Activated naive CD8-positive, alpha-beta T cell treated with anti-CD3 and anti-CD28 coated beads, Interleukin-2, amount 50 U/mL, for 16 hours (primary cell): ENCODE measurements at places on chromosomes 13 and 19.

- DNase-seq, result no peak
Measured at GRCh38 chr19:20186174-20186573, 19.2 kb downstream of the ZNF486 start.

DNA sequence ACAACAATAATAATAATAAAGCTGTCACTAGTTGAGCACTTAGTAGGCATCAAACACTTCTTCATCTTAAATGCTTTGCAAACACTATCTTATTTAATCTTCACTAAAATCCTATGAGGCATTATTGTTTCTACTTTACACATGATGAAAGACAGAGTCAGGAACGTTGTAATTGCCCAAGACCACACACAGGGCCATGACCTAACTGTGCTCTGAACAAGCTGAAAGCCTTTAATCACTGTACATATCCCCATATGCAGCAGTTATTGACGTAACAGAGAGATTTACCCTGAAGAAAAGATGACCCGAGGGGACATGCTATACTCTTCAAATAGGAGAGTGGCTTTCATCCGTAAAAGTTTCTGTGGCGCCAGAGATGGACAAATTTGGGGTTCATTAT is 53.0 kb downstream of the SACS start:
- DNase-seq, result no peak

DNA sequence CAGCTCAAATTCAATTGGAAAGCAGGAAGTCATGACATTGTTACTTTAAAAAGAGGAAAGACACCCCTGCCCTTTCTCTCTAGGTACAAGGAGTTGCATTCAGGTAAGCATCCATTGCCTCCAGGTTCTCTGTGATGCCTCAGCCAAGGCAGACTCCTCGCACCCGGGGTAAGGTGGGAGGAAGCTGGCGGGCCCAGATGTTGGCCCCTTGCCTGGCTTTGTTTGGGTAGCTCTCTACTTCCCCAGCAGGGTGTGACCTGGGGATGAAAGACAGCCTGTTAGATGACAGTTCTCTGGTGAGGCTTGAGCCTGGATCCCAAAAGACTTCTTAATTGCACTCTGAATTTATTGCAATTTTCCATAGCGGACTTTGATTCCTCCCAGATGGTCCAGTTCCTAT is 25.6 kb downstream of the SHISA2 start:
- DNase-seq, result no peak

DNA sequence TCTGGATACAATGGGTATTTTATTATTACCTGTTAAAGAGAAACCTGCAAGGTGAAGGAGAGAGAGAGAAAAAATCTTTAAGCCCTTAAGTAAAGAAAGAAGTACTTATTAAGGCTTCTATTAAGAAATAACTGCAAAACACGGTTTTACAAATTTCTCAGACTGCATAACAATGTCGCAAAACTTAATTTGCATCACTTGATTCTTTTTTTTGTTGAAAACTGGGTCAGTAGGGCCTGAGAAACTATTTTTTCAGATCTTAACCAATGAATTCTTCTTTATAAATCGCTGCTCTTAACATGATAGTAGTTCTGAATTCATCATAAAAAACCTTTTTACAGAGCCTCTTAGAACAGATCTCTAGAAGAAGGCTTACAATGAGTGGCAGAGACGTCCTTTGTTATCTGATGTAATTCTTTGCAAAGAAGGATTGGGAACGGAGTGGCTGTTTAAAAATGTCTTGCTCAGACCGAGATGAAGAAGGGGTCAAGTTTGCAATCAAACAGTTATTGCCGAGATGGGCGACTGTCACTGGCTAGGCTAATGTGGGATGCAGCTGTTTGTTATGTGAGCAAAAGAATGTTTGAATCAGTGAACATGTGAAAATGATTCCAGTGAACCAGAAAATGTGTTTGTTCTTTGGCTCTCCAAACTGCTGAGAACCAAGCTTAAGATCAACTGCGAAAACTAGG is 76.3 kb downstream of the ZNF536 start:
- no peak for DNase-seq

DNA sequence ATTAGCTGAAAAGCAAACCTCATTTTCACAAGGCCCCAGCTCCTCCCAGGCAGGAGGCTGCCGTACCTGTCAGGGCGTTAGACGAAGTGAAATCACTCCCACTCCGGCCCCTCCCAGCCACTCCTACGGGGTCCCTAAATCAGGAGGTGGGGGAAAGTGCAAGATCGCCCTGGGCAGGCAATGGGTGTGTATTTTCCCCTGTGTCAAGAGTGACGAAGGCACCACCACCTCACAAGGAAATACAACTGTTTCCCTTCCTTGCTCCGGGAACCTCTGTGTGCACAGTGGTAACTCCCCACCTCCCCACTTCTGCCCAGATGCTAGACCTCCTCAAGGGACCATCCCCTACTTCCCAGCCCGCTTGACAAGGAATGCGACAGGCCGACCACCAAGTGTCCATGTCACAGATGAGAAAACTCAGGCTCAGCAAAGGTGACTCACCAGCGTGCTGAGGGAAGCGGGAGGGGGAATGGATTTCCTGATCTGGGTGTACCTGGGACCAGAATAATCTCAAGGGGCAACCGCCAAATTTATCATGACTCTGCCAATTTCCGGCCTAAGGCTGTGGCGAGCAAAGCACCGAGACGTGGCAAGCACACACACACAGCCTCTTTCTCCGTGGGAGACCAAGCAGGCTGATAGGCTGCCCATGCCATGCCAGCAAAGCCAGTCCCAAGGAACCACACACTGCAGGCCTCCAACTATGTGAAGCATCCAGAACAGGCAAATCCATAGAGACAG is 7.3 kb downstream of the PPP6R1 start:
- no peak for DNase-seq

DNA sequence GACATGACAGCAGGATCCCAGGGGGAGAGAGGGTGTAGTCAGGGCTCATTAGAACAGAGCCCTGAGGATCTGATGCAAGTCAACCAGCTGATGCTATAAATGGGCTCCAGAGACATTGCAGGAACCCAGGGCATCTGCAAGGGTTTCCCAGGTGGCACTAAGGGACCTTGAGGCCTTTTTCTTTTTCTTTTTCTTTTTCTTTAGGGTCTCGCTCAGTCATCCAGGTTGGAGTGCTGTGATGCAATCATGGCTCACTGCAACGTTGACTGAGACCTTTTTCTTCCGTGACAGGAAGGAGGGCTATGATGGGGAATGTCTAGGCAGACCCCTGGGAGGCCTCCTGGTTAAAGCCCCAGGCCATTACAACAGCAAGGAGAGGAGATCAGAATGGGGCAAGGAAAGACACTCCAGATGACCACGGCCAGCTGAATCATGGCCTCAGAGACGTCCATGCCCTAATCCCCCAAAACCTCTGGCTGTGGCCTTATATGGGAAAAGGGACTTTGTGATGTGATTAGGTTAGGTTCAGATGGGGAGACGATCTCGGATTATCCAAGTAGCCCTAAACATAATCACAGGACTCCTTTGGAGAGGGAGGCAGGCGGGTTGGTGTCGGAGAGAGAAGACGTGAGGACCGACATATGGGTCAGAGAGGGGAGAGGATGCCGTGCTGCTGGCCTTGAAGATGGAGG is 4.5 kb upstream of the FCGRT start:
- no peak for DNase-seq

GRCh38 chr19:10431943-10432735 is 11.8 kb downstream of the PDE4A start:
- DNase-seq, result no peak

DNA sequence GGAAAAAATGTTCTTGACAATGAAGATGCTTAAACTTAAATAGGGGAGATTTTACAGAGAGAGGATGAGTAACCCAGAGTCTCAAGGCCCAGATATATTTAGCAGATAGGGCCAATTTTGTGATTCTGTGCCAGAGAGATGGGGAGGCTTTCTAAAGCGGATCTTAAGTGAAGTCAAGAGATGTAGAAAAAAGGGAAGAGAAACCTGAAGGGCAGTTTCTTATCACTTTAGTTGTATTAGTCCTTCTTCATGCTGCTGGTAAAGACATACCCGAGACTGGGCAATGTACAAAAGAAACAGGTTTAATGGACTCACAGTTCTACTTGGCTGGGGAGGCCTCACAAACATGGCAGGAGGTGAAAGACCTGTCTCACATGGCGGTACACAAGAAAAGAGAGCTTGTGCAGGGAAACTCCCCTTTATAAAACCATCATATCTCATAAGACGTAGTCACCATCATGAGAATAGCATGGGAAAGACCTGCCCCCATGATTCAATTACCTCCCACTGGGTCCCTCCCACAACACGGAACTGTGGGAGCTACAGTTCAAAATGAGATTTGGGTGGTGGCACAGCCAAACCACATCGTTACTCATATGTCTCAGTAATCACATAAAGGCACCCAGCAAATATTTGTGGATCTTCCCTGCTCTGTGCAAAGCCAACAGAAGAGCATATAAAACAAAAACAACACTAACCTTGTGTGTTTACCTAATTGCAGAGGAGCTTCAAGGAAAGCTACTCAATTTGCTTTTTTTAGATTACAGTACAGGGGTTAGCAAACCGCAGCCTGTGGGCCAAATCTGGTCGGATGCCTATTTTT is 102.6 kb upstream of the MYCBP2 start:
- no peak for DNase-seq

- DNase-seq, result no peak
Measured at GRCh38 chr19:46347985-46348384, 1.1 kb downstream of the PPP5C start.

DNA sequence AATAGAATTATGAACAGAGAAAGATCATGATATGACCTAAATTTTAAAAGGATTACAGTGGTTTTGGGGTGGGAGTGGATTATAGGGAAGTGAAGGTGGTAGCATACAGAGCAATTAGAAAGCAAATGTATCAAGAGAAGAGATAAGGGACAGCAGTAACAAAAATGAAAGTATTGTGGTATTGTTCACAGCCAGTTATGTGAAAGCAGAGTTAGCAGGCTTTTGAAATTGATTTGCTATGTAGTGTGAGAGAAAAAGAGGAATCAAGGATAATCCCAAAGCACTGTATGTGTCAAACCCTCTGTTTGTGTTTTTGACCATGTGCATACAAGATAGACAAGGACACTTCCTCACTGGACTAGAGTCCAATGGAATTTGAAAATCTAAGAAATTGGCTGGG is 1721.4 kb downstream of the PCDH9 start:
- DNase-seq, result no peak

- no peak for DNase-seq
Measured at GRCh38 chr19:20078581-20079031, 806 bp downstream of the ZNF90 start.

DNA sequence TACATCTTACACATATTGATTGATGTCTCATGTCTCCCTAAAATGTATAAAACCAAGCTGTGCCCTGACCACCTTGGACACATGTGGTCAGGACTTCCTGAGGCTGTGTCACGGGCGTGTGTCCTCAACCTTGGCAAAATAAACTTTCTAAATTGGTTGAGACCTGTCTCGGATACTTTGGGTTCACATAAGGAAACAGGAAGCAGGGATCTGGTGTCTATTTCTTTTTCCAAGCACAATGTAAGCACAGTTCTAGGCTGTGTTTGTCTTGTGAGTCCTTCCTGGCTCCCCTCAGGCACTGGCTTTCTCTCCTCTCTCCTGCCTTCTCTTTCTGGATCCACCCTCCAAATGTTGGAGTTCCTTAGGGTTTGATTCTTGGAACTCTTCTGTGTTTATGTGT is 27.6 kb upstream of the TPT1 start:
- no peak for DNase-seq

GRCh38 chr13:59677966-59678814 is 485.5 kb downstream of the DIAPH3 start:
- DNase-seq, result no peak

- no peak for DNase-seq
Measured at GRCh38 chr19:33245948-33246708, 20.5 kb upstream of the SLC7A10 start.

DNA sequence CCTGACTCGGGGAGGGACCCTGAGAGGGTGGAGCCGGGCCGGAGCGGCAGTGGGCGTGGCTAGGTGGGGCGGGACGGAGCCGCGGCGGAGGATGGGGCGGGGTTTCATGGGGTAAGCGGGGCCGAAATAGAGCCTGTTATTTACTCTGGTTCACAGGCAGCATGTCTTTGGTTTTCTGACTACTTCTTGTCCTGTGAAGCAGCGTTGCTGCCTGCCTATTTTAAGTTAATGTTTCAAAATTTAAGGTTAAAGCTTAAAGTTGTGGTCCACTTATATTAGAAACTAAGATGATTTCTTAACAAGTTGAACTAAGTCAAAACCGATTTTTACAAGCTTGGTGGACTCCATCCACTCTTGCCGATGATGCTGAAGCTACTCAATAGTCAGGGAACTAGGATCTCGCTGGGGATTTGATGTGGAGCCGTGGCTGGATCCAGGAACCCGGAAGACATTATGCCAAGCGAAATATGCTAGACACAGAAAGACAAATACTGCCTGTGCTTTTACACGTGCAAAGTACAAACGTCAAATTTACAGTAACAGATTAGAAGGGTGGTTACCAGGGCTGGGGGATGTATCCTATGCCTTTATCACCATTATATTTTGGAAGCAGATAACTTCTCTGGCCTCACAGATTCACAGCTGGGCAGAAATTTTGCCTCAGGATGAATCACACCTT is 433 bp upstream of the ZNF616 start:
- DNase-seq, result no peak

DNA sequence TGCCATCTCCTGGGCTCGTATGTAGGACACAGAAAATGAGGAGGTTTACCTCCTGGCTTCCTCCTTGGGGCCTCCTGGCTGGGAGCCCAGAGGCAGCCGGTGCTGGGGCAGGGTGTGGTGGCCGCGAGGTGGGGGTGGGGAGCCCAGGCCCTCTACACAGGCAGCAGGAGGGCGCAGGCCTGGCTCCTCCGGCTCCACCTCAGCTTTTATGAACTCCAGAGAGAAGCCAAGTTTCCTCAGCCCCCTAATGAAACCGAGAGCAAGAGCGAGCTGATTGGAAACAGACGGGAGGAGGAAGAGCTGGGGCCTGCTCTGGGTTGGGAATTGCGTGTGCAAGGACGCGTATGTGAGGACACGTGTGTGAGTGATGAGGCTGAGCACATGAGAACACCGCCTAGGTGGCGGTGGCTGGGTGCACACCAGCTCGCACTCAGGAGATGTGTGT is 23.1 kb downstream of the LYL1 start:
- DNase-seq, result no peak

DNA sequence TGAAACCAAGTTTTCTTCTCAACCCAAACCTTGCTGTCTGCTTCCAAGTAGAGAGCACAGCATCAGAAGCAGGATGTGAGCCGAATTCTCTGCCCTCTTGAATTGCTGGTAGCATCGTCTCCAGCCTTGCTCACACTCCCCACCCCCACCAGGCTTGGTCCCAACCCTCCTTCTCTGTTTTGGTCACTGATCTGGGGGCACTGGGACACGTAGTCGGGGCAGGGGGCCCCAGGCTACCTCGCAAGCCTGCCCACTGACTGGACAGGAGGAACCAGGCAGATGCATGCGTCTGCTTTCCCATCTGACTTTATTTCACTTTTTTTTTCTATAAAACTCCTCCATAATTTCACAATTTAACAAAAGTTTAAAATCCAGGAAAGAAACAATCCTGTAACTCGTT is 69.7 kb downstream of the MLLT1 start:
- DNase-seq, result no peak

GRCh38 chr19:15412832-15413231 is 6.0 kb downstream of the AKAP8L start:
- DNase-seq, result no peak

- no peak for DNase-seq
Measured at GRCh38 chr13:105878119-105878700, 657.3 kb downstream of the EFNB2 start.

- no peak for DNase-seq
Measured at GRCh38 chr13:59305896-59306295, 857.8 kb downstream of the DIAPH3 start.

GRCh38 chr19:16860118-16860517 is 28.7 kb upstream of the F2RL3 start:
- DNase-seq, result no peak

- no peak for DNase-seq
Measured at GRCh38 chr19:49512970-49513745, 697 bp downstream of the FCGRT start.

- no peak for DNase-seq
Measured at GRCh38 chr19:34215006-34215665, 39.2 kb upstream of the GARRE1 start.
